ENCODE measurements at places on chromosomes 11 and 22.
A peak's percentile ranks its signal among the peaks of the same experiment; 100 is the strongest.

GRCh38 chr11:95339086-95339901 is 108.3 kb upstream of the SESN3 start:
- peaks cover 7% of the 10 kb centered on the region for H3K27me3 ChIP-seq
- no peak overlapping the region for H3K4me3 ChIP-seq
- no peak for DNase-seq
- peaks cover 16% of the 10 kb centered on the region for H3K4me1 ChIP-seq
- H3K36me3 ChIP-seq, result no peaks in the 10 kb centered on the region

DNA sequence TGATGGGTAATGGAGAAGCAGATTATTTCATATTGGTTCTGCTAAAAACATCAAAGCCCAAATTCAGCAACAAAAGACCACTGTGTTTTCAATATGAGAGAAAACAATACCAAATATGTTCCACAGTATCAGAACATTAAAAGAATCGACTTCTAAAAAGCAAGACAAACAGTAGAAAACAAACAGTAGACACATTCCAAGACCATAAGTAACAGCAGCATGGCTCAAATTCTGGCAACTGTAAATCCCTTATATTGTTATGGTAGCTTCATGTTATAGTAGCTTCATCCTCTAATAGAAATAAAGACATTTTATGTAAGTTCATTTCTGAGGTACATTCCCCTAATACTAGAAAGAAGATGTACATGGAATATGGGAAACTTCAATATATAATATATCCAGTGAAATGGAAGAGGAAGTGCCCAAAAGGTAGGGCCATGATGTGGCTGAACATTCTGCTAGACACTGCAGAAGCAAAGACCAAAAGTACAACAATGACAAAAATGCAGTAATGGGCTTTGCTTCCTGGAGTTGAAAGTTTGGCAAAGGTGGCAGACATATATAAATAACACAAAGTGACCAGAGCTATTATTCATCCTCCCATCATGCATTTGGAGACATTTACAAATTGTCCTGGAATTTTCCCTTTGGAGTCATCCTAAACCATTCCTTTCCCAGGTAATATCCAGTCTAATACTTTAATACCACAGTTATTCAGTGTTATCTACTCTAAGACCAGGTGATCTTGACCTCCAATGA is 299.9 kb downstream of the DCDC1 start:
- H3K4me3 ChIP-seq, result no peak overlapping the region
- no peaks in the 10 kb centered on the region for H3K4me1 ChIP-seq

GRCh38 chr11:34448223-34448994 is 9.7 kb downstream of the CAT start:
- H3K36me3 ChIP-seq, result peaks cover 28% of the 10 kb centered on the region
- peak overlapping the region; percentile 8 for H3K27ac ChIP-seq
- peaks cover 27% of the 10 kb centered on the region for H3K4me1 ChIP-seq

- no peak overlapping the region for H3K27ac ChIP-seq
- no peaks in the 10 kb centered on the region for H3K36me3 ChIP-seq
- no peaks in the 10 kb centered on the region for H3K27me3 ChIP-seq
- no peak overlapping the region for H3K4me3 ChIP-seq
- no peaks in the 10 kb centered on the region for H3K4me1 ChIP-seq
Observed at GRCh38 chr11:103875855-103876510, 160.5 kb upstream of the DDI1 start.

DNA sequence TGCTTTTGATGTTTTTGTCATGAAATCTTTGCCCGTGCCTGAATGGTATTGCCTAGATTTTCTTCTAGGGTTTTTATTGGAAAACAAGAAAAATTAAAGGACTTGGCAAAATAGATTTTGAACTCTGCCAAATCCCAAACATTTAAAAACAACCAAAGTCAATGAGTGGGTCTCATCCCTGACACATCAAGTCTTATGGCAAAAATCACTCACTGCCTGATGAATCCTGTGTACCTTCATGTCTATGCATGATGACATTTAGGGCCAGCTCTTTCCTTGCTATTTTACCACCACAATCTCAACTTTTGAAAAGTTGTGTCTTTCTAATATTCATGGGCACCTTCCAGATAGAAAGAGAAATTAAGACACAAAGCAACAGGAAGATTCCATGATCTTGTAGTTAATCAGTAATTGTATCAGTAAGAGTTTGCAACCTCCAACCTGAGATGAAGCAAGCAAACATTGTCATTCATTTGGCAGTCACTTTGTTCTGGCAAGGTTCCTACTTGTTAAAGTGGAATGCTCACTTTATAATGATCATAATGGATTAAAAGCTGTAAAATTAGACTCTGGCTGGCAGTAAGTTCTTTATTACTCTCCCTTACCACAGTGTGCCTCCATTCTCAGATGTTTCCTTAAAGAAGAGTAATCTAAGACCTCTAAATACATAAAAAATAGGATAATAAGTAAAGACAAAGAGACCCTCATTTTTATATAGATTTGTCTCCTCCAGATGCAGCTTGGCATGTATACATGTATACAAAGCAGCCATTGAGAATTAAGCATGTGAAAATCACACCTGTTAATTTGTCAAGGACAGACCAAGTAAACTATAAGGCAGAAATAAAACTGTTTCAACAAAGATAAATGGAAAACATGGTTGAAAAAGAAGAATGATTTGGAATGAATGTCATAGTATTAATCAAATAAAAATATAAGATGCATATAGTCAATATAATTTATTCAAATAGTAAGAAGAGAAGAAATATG is 51.6 kb downstream of the ETS1 start:
- H3K36me3 ChIP-seq, result no peaks in the 10 kb centered on the region
- no peak overlapping the region for H3K4me3 ChIP-seq
- peaks cover 19% of the 10 kb centered on the region for H3K4me1 ChIP-seq
- H3K27ac ChIP-seq, result no peak overlapping the region
- DNase-seq, result no peak

- H3K36me3 ChIP-seq, result no peaks in the 10 kb centered on the region
- peaks cover 9% of the 10 kb centered on the region for H3K4me1 ChIP-seq
- no peak overlapping the region for H3K27ac ChIP-seq
- peaks cover 4% of the 10 kb centered on the region for H3K27me3 ChIP-seq
- DNase-seq, result no peak
Observed at GRCh38 chr11:35322318-35322979, 96.9 kb downstream of the SLC1A2 start.

DNA sequence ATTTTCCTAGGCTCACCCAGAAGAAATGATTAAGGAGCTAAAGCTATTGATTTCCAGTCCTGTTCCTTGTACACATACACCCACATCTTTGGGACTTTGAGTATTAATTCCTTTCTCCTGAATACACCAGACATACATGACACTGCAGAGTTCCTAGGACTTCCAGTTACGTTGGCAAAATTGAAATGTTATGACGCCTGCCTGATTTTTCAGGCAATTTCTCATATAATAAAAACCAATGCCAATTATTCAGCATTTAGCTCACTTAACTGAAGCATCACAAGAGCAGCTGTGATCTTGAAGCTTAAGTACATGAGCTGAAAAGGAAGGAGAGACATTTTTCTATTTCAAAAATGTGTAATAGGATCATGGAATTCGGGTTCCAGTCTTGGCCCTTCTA is 4.5 kb downstream of the CLMP start:
- no peak for DNase-seq
- H3K27ac ChIP-seq, result no peak overlapping the region
- no peak overlapping the region for H3K4me3 ChIP-seq
- H3K27me3 ChIP-seq, result peaks cover 76% of the 10 kb centered on the region

GRCh38 chr11:132395434-132395833 is 1025.0 kb downstream of the NTM start:
- no peak overlapping the region for H3K27ac ChIP-seq
- H3K4me1 ChIP-seq, result peaks cover 4% of the 10 kb centered on the region
- DNase-seq, result no peak
- H3K4me3 ChIP-seq, result no peak overlapping the region

DNA sequence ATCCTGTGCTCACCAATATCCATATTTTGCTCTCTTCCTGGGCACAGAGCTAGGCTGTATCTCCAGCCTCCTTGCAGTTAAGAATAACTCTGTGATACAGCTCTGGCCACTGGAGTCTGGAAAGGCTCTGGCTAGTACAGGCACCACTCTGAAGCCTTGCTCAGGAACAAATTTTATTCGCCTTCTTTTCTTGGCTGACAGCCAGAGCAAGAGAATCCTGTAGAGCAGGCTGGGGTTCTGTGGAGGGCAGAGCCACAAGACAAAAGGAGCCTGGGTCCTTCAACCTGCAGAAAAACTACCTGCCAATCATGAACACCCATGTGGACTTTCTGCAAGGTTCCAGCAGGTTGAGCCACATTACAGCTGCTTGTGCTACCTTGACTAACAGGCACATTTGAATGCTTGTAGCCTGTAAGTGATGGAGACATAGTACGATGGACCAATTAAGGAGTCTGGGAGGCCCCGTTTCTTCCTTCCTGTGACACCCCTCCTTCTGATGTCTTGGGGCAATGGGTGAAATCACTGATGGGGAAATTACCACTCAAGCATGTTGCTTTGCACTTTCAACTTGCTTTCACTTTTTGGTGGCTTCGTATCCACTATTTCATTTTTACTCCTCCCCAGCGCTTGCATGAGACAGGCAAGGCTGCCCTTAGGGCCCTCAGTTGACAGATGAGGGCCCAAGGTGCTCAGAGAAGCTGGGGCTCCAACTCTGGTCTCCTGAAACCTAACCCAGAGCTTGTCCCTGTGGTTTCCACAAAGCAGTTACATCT is 267.2 kb upstream of the SYN3 start:
- no peaks in the 10 kb centered on the region for H3K36me3 ChIP-seq
- no peaks in the 10 kb centered on the region for H3K27me3 ChIP-seq
- H3K4me1 ChIP-seq, result no peaks in the 10 kb centered on the region
- no peak for DNase-seq
- H3K4me3 ChIP-seq, result no peak overlapping the region
- no peak overlapping the region for H3K27ac ChIP-seq

DNA sequence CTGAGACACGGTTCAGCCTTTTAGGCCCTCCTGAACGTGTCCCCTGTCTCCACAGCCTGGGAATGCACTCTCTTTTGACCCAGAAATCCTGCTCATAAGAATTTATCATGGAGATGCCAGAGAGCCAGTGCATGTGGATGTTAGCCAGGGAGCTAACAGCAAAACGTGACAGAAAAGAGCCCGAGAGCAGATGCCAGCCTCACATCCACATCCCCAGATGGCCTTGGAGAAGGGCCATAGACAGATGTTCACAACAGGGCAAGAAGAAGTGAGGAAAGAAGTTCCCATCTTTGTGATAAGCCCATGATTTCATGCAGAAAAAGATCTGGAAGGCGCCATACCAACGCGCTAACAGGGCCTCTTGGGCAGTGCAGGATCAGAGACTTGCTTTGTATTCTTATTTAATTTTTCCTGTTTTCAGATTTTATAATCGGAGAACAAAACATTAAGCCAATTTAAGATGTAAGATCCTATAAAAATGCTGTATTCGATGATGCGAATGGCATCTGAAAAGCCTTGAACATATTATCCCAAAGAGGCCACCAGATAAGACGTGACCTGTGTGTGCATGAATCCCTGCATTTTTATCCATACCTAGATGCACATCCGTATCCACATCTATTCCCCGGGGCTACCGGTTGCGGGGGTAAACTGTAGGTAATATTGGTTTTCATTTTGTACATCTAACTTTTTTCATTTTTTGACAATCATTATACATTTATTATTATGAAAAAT is 48.7 kb downstream of the IGLL5 start:
- no peak overlapping the region for H3K27ac ChIP-seq
- H3K27me3 ChIP-seq, result peaks cover 2% of the 10 kb centered on the region
- peaks cover 9% of the 10 kb centered on the region for H3K4me1 ChIP-seq
- DNase-seq, result no peak
- no peaks in the 10 kb centered on the region for H3K36me3 ChIP-seq

DNA sequence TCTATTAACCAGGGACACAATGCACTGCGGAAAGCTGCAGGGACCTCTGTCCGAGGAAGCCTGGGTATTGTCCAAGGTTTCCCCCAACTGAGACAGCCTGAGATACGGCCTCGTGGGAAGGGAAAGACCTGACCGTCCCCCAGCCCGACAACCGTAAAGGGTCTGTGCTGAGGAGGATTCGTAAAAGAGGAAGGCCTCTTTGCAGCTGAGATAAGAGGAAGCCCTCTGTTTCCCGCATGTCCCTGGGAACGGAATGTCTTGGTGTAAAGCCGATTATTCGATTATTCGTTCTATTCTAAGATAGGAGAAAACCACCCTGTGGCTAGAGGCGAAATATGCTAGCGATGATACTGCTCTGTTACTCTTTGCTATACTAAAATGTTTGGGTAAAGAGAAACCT is 5.2 kb downstream of the BET1L start:
- H3K4me3 ChIP-seq, result peak overlapping the region; percentile 40
- H3K27me3 ChIP-seq, result no peaks in the 10 kb centered on the region
- DNase-seq, result no peak
- H3K4me1 ChIP-seq, result peaks cover 33% of the 10 kb centered on the region
- peak overlapping the region; percentile 86 for H3K27ac ChIP-seq

GRCh38 chr22:22836635-22837034 is 51.0 kb upstream of the IGLL5 start:
- DNase-seq, result no peak
- no peak overlapping the region for H3K4me3 ChIP-seq
- H3K27me3 ChIP-seq, result peaks cover 53% of the 10 kb centered on the region

GRCh38 chr11:118622376-118623268 is 15.2 kb downstream of the PHLDB1 start:
- H3K27me3 ChIP-seq, result peaks cover 28% of the 10 kb centered on the region
- no peaks in the 10 kb centered on the region for H3K36me3 ChIP-seq
- DNase-seq, result no peak
- H3K27ac ChIP-seq, result no peak overlapping the region

DNA sequence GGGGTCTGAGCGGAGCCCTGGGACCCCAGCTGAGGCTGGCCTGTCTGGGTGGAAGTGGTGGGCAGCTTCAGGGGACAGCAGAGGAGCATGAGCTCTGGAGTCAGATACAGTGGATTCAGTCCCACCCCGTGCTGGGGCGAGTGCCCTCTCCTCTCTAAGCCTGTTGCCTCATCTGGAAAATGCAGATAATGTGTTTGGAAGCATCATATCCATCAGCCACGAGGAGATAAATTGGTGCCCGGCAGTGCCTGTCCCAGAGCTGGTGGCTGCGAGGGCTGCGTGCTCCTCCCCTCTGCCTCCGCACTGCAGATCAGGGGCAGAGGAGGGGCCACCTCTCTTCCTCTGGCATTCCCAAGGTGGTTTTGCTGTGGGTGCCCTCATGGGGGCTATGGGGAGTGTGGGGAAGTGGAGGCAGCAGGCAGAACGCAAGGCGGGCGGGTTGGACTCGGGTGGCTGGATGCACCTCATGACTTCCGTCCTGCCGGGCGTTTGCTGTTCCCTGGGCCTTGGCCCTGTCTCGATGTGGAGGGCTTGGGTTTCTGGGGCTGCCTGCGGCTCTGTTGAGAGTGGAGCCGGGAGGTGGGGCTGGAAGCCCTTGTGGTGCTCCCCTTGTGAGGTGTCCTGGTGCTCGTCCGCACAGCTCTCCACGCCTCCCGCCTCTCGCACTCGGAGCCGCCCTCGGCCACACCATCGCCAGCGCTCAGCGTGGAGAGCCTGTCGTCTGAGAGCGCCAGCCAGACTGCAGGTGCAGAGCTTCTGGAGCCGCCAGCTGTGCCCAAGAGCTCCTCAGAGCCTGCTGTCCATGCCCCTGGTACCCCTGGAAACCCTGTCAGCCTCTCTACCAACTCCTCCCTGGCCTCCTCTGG is 20.9 kb downstream of the MICALL1 start:
- peaks cover 12% of the 10 kb centered on the region for H3K36me3 ChIP-seq
- no peaks in the 10 kb centered on the region for H3K27me3 ChIP-seq
- H3K4me3 ChIP-seq, result no peak overlapping the region
- DNase-seq, result no peak
- no peaks in the 10 kb centered on the region for H3K4me1 ChIP-seq

Measured in T-helper 2 cell treated with Interferon-gamma antibody and Interleukin-4, amounts not matched to agents 5 μg/mL and 100 μg/mL, for 36 hours (primary cell).